Activated naive CD8-positive, alpha-beta T cell treated with anti-CD3 and anti-CD28 coated beads for 36 hours (primary cell): ENCODE measurements at places on chromosomes 7 and 10. TPM values are rescaled to one million over a fixed set of nuclear protein-coding genes. Genes with fewer than 3 reads are reported as not detected.

The TMEM106B gene
- 28.8 TPM for total RNA-seq

The H2BK1 gene
- not detected for total RNA-seq

The HTR5A gene
- total RNA-seq: not detected

DNA sequence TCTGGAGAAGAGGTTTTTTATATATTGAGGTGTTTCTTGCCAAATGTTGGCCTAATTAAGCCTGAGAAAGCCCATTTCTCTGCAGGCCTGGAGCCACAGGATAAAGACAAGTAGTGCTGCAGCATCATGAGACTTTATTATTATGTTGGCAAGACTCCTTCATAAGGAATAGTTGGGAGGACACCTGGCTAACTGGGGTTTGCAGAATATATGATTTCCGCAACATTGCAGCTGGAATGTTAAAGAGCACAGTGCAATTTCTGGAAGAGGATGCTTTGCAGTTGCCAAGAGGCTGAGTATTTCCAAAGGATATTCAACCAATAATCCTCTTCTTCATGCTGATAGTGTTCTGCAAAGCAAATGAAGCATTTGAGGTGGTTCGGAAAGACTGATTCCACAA, 1512.8 kb upstream of the LRRTM3 start:
- no peaks in the 10 kb centered on the region for H3K4me1 ChIP-seq
- no peak for DNase-seq
- no peaks in the 10 kb centered on the region for H3K36me3 ChIP-seq

- H3K4me3 ChIP-seq: no peak overlapping the region
- no peak for DNase-seq
- no peaks in the 10 kb centered on the region for H3K36me3 ChIP-seq
Measured at GRCh38 chr7:31785101-31785500, 98.1 kb downstream of the PPP1R17 start.
